D721Med (cell line): ENCODE measurements at places on chromosomes 7 and 10.

GRCh38 chr10:16867990-16868389 is 50.8 kb upstream of the RSU1 start:
- DNase-seq: no peak

GRCh38 chr7:16880554-16880953 is 1.2 kb downstream of the AGR3 start:
- DNase-seq: no peak

- DNase-seq: no peak
These were observed 153.2 kb downstream of the NRBF2 start for GRCh38 chr10:63286340-63286739.

DNA sequence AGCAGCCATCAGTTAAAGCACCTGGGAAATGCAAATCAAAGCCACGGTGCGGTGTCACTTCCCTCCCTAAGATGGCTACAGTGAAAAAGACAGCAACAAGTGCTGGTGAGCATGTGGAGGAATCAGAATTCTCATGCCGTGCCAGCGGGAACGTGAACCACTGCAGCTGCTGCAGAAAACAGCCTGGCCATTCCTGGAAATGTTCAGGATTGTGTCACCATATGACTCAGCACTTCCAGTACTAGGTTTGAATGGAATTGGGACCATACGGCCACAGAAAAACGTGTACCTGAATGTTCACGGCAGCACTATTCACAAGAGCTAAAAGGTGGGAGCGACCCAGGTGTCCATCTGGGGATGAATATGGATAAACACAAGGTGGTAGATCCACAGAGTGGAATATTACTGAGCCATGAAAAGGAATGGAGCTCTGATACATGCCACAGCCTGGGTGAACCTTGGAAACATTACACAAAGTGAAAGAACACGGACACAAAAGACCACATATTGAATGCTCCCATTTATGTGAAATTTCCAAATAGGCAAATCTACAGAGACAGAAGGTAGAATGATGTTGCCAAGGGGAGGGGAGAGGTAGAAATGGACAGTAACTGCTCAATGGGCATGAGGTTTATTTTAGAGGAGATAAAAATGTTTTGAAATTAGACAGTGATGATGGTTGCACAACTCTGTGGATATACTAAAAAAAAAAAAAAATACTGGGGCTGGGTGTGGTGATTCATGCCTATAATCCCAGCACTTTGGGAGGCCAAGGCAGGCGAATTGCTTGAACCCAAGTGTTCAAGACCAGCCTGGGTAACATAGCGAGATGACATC is 61.6 kb downstream of the MICALL2 start:
- no peak for DNase-seq

DNA sequence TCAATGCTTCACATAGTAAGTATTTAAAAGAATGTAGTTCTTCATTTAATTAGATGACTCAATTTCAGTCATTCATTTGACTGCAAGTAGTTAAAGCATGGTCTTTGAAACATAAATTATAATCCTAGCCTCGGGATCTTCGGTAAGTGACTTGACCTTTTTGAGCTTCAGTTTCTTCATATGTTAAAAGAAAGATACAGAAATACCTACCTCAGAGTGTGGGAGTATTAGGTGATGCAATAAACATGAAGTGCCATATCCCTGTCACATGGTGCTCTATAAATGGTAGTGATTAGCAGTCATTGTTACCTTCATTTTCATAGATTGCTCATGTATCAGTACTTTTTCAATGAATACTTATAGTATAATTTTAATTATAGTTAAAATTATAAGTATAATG is 31.2 kb upstream of the UMAD1 start:
- DNase-seq: no peak

DNA sequence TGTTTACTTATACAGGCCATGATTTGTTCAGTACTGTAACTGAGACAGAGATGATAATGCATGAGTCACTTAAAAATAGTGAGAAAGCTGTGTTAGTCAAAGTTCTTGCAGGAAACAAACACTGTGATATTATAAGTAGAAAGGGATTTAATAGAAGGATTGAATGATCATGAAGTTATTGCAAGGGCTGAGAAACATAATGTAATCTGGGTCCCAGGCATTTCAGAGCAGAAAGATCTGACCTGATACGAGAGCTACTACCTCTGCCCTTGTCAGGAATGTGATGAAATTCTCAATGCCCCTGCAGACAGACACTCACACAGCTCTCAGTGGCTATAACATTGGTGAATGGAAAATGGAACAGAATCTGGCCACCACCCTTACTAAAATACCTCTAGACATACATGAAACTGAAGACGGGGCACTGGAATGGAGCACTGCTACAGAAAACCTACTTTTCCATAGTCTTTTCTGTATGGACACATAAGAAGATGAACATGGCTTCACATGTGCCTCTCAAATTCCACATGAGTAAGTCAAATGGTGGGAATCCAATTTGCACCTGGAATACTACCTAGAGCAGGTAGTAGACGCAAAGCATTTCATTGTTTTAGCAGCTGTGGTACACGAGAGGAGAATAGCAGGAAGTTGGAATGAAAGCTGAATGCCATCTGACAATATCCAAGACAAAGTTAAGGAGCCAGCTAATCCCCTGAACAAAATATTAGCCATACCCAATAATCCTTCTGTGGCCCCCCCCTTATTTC is 19.1 kb upstream of the VWDE start:
- no peak for DNase-seq

DNA sequence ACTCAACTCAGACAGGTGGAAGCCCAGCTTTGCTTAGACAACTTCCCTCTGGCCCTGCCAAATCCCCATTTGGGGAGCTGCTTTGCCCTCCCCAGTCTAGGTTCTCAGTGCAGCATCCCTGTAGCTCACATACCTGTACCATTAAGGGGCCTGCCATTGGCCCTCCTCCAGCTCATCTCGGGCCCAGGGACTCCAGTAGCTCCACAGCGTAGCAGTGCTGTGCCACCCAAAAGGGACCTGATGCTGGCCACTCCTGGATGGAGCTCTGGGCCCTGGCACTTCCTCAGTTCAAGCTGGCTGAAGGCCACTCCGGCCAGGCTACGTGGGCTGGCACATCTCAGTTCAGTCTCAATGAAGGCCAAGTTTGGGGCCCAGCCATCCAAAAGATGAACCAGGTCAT is 7.4 kb downstream of the LRIT1 start:
- DNase-seq: no peak

GRCh38 chr7:114919587-114919986 is 2.3 kb upstream of the MDFIC start:
- DNase-seq: no peak

DNA sequence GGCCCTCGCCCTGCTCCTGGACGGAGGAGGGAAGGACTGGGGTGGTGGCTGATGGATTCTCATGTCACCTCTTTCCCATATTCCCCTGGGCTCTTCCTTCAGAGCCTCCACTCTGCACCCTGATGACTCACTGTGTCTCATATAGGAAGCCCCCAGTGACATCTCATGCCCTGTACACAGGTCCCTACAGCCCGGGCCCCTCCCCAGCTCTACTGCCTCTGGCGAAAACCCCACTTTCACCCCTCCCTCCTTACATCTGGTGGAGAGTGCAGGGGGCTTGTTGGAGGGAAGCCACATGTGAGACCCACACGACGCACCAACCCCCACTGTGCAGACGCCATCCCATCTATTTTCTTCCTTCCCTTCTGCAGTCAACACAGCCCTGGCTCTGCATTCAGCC is 72.8 kb upstream of the ZNF479 start:
- DNase-seq: no peak

GRCh38 chr10:59876695-59877094 is 29.7 kb downstream of the CCDC6 start:
- DNase-seq: no peak

GRCh38 chr10:119256030-119256429 is 48.7 kb downstream of the GRK5 start:
- no peak for DNase-seq

GRCh38 chr10:130771491-130771946 is 540.0 kb downstream of the TCERG1L start:
- peak; percentile 38 for DNase-seq

DNA sequence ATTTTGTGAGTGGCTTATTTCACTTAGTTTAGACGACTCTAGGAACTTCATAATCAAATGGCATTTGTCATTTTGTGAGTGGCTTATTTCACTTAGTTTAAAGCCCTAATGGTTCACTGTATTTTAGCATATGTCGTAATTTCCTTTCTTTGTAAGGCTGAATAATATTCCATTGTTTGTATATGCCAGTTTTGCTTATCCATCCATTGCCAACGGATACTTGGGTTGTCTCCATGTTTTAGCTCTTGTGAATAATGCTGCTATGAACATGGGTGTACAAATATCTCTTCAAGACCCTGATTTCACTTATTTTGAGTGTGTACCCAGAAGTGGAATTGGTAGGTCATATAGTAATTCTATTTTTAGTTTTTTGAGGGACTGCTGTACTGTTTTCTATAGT is 31.8 kb downstream of the DOCK1 start:
- DNase-seq: no peak

DNA sequence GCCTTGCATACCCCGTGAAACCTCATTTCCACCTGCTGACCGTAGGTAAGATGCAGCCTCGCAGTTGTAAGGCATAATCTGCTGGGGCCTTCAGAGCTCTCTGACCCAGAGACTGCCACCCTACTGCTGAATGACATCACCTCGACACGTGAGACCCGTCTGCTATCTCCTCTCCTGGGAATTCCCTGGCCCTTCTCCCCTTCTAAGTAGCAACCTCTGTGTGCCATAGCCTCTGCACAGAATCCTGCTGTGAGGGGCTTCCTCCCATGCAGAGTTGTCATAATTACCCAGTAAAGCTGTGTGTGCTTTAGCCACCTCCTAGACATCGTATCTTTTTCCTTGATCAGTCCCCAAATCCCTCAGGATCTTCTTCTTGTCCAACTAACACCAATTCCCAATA is 106.7 kb downstream of the CACNB2 start:
- no peak for DNase-seq

DNA sequence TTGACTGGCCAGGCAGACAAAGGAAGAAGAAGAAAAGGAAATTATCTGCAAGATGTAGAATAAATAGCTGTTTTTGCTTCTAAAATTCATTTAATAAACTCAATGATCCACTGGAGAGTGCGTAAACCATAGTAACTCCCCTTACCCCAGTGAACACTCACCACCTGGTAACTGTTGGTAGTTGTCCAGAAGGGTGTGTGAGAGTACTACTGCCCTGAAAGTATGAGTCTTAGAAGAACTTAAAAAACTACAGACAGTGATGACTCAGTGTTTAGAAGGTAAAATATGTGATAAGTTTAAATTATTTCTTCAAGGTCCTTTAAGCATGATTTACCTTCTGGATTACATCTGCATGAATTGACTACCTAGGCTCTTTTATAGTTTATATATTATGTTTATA is 53.0 kb upstream of the SEMA3A start:
- no peak for DNase-seq

DNA sequence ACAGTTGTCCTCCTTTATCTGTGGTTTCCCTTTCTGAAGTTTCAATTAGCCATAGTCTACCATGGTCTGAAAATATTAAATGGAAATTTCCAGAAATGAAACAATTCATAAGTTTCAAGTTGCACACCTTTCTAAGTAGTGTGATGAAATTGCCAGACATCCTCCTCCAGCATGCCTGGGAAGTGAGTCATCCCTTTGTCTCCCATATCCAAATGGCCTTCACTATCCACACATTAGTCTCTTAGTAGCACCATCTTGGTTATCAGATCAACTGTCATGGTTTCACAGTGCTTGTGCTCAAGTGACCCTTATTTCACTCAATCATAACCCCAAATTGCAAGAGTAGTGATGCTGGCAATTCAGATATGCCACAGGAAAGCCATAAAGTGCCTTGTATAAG is 83.4 kb upstream of the PPP1R9A start:
- no peak for DNase-seq

- DNase-seq: no peak
These were observed 158.8 kb downstream of the ANK3 start for GRCh38 chr10:60230892-60231291.

DNA sequence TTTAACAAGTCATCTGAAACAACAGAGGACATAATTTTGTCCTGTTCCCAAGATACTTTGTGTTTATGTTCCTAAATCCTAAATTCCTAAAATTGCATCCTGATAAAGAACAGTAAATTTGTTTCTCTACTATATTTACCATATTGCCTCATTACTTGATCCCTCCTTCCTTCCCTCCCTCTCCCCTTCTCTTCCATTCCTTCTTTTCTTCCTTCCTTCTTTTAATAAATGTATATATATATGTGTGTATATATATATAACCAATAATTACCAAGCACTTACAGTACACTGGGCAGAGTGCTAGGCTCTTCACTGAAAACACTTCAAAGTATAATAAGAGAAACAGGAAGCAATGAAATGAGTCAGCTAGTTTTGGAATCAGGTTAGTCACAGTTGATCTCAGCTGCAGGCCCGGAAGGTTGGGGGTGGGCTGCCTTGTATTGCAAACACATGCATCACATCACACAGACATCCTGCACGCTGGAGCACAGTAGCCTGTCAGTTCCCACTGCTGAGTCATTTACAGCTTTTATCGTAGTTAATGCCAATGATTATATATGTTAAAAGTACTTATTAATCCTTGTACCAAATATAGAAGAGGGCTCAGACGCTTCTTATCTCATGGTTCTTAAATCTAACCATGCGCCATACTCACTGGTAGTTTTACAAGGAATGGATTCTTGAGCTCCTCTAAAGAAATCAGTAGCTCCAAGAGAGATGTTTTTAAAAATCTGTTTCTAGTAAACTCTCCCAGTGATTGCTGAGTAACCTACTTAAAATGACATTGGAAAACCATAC is 551.7 kb downstream of the GRM8 start:
- no peak for DNase-seq

- DNase-seq: no peak
These were observed 9.9 kb upstream of the SRRM3 start for GRCh38 chr7:76191783-76192240.

- no peak for DNase-seq
These were observed 26.3 kb downstream of the SLC26A4 start for GRCh38 chr7:107686816-107687387.

GRCh38 chr10:42543840-42544372 is 94.5 kb downstream of the ZNF33B start:
- no peak for DNase-seq

- DNase-seq: no peak
These were observed 35.5 kb downstream of the RAB19 start for GRCh38 chr7:140439359-140439758.

GRCh38 chr10:120492346-120492745 is 35.3 kb downstream of the PLPP4 start:
- DNase-seq: no peak

GRCh38 chr7:150988230-150989226 is 2.3 kb upstream of the NOS3 start:
- peak; percentile 98 for DNase-seq

DNA sequence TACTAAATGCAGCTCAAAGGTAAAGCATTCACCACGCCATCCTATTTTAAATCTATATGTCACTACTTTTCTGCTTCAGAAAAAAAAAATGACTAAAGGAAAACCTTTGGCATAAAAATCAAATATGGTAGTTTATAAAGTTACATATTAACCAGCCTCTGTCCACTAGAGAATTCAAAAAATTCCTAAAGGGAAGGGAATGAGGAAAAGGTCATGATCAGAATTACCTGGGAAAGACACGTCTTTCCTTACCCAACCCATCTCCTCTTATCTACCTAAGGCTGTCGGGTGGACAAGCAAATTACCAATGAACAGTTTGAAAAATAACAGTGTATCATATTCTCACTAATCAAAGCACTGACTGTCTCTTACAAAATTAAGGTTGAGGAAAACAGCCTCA is 100.7 kb upstream of the TMEM106B start:
- no peak for DNase-seq

GRCh38 chr7:78709658-78710057 is 743.8 kb downstream of the MAGI2 start:
- no peak for DNase-seq

- DNase-seq: no peak
These were observed 200.3 kb upstream of the LYZL2 start for GRCh38 chr10:30829901-30830300.
